B cell (primary cell): ENCODE measurements at places on chromosomes 2 and 18. TPM values are rescaled to one million over a fixed set of nuclear protein-coding genes. Genes with fewer than 3 reads are reported as not detected.

MAP3K19 gene
- not detected in 2 replicates for total RNA-seq

TEKT4 gene
- not detected in 2 replicates for total RNA-seq

LRATD1 gene
- total RNA-seq, result not detected in 2 replicates

NAT8 gene
- total RNA-seq, result not detected in 2 replicates

MARS2 gene
- total RNA-seq, result 10.5 and 12.0 TPM in 2 replicates

ERFE gene
- 0.17 and 0.19 TPM in 2 replicates for total RNA-seq
